ENCODE measurements at places on chromosomes 11 and 22.

GRCh38 chr22:27996529-27996925 lies 77.5 kb upstream of the PITPNB start:
- DNase-seq: no peak

DNA sequence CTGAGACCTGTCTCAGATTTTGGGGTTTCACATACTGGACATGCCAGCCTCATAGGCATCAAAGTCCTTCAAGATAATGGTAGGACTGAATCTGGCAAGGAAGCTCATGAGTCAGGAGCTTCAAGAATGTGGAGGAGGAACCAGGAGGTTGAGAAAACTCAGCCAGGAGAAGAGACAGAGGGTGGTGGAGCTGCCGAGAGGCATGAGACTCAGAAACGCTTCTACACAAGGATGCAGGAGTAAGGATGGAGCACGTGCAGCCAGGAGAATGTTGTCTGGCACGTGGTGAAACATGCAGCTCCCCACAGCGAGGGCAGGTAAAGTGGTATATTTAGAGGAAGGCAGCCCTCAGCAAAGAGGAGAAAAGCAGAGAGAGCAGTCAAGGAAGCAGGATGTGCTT lies 148.7 kb upstream of the ISX start:
- no peak for DNase-seq

DNA sequence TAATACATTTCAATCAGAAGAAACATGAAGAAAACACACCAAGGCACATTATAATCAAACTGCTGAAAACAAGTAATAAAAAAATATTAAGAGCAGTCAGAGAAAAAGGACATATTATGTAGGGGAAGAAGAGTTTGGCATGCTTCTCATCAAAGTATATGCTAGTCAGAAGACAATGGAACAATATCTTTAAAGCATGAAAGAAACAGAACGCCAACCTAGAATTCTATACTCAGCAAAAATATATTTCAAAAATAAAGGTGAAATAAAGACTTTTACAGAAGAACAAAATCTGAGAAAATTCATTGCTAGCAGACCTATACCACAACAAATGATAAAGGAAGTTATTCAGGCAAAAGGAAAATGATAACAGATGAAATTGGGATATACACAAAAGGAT lies 34.6 kb upstream of the ANO1 start:
- no peak for DNase-seq

DNA sequence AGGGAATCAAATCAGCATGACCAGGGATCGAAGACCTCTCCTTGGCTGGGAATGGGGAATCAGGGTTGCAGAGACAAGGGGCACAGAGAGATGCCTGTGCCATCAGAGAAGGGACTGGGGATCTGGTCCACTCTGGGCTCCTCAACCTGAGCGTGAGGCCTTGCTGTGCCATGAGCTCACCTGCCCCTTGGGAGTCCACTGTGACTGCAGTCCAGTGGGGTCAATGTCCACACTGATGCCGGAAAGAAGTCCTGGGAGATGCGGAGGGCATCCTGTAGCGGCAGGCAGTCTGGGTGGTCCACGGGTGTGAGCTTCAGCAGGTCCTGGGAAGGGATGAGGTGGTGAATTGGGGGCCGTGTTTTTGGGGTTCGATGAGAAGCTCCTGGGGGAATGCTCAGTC lies 7.3 kb upstream of the RGL4 start:
- no peak for DNase-seq

DNA sequence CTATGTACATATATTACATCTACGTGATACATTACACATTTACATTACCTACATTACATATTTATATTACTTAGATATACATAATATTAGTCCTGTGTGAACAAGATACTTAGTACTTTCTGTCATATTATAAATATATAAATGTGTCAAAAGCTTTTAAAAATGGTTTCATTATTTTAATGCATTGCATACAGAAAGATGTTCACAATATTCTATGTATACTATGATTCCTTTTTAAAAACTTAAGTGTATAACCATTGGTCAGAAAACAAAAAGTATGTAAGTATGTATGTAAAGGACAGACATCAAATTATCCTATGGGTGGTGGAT lies 647 bp upstream of the ZW10 start:
- DNase-seq: no peak

- DNase-seq: no peak
Measured at GRCh38 chr11:60349990-60350389, 22.9 kb downstream of the MS4A6E start.

- DNase-seq: no peak
Measured at GRCh38 chr11:46505741-46506482, 87.9 kb downstream of the AMBRA1 start.

GRCh38 chr11:61711498-61711897 lies 31.3 kb downstream of the DAGLA start:
- DNase-seq: no peak

DNA sequence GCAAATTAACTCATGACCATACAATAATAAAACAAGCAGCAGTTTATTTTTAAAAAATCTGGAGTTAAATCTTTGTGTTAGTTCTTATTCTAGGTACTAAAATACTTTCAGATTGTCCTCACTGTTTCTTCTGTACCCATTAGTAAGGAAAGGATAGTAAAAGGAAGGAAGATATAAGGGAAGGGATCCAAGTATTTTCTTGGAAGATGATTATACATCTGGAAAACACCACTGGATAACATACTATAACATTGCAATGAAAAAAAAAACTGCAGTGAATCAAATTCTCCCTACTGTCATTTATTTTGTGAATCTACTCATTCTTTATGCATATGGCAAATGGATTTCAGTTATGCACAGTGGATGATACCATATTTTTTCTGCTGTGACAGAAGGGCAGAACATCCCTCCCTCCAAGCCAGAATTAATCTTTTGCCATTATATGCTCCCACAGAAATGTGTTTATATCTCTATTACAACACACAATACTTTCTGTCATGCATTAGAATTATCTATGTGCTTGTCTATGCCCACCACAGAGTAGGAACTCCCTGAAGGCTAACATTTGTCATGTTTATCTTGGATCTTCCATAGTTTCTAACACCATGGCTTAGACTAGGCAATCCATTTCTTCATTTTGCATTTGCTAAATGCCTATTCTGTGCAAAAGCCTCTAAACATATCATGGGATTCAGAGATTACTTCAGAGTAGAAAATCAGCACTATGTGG lies 282.3 kb upstream of the CTSC start:
- no peak for DNase-seq

DNA sequence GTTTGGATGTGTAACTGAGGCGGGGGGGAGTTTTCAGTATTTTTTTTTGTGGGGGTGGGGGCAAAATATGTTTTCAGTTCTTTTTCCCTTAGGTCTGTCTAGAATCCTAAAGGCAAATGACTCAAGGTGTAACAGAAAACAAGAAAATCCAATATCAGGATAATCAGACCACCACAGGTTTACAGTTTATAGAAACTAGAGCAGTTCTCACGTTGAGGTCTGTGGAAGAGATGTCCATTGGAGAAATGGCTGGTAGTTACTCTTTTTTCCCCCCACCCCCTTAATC lies 2.3 kb downstream of the MALAT1 start:
- DNase-seq: no peak

DNA sequence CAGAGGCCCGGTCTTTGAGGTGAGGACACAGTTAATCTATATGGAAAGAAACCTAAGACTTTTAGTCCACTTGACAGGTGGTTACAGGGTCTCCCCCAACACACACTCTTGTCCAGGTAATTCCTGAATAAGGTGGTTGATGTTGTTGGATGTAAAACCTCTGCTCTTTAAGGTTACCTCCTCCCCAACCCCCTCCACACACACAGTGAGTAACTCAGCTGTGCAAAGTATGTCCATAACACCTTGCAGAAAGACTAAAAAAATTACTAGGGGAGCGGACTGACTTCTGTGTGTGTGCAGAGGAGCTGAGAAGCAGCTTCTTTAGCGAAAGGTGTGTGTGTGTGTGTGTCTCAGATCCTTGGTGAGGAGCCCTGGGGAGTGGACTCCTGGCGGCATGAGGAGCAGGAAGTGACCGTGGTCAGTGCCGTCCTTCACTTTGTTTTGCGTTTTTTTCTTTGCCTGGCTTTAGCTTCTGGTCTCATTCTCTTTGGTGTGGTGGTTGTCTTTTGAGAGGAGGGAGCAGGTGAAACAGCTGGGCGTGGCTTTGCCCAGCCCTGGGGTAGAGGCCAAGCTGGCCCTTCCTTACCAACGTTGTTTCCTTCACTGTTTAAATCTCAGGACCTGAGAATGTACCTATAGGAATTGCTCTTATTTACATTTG lies 1.7 kb downstream of the ZBED4 start:
- DNase-seq: no peak

Measured in stimulated activated CD4-positive, alpha-beta T cell treated with anti-CD3 and anti-CD28 coated beads, Interleukin-2, amount 100 ng/mL, for 48 hours (primary cell).